Left renal cortex interstitium (tissue), 4 donors: ENCODE measurements at places on chromosomes 2 and 18.

- no peak for DNase-seq
These were observed 166.5 kb upstream of the ALPP start for GRCh38 chr2:232211743-232212686.

- DNase-seq: no peak
These were observed 69.7 kb downstream of the LYPD6 start for GRCh38 chr2:149399934-149400615.

GRCh38 chr2:213104092-213104902, 47.1 kb downstream of the IKZF2 start:
- DNase-seq: no peak

DNA sequence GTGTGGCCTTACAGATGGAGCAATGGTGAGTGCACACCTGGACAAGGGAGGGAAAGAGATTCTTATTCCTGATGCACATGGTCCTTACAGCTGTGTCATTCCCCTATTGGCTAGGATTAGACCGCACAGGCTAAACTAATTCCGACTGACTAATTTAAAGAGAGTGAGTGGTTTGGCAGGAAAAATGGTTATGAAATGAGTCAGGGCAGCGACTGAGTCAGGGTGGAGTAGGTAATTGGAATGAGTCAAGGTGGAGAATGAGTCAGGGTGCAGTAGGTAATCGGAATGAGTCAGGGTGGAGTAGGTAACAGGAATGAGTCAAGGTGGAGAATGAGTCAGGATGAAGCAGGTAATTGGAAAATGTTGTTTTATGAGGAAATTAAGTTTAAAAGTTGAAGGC, 1353.7 kb upstream of the LRRTM1 start:
- no peak for DNase-seq

DNA sequence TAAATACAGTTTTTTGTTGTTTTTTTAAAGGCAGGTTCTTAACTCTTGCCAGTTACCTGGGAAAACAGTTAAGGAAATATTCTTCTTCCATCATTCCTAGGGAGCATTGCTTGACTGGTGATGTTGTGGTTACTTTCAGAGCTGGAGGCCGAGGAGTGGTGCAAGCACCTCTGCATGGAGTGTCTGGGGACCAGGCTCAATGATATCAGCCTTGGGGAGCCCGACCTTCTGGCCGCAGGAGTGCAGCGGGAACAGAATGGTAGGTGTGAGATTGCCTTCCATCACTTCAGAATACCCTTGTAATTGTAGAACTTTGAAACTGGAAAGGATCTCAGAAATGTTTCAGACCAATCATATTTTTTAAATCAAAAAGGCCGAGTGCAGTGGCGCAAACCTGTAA, 270.1 kb downstream of the CD226 start:
- no peak for DNase-seq

DNA sequence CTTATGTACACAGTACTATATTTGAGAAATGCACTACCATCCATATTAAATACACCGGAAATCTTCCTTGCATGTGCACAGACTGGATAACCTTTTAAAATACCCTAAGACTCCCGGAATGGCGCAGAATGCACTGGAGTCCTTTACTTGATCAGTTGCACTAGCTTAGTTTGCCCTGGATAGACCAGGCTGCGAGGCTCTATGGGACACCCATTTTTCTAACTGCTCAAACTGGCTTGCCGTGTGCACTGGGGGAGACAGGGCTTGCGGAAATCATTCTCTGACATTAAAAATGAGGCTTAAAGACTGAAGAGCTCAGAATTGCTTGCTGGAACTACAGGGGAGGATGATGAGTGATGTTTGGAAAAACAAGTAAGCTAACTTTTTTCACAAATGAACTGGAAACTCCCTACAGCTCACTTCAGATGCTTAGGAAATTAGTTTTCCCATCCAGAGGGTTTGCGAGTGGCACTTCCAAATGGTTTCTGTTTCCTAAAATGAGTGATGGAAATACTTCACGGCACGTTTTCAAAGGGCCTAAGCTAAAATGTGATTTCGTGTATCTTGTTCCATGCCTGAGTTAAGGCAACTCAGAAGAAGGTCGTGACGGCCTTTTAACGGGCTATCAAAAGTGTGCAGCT, 2.7 kb downstream of the NCK2 start:
- DNase-seq: no peak

DNA sequence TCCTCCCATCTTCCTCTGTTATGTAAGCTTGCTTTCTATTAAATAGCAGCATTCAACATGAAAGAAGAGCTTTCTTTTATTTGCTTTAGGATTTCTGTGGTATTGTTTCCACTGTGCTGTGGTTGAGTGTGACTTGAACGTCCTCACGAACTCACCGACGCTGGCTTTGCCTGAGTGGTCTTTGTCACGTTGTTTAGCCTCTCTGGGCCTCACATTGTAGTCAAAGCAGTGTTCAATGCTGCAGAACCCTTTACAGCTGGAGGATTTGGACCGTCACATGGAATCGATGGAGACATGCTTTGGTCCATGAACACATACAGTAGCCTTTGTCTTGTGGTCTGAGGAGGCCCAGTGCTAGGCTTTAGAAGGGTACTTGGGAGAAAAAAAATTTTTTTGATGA, 66.3 kb downstream of the TANC1 start:
- DNase-seq: no peak

GRCh38 chr2:203802342-203803052, 65.1 kb upstream of the CTLA4 start:
- no peak for DNase-seq

DNA sequence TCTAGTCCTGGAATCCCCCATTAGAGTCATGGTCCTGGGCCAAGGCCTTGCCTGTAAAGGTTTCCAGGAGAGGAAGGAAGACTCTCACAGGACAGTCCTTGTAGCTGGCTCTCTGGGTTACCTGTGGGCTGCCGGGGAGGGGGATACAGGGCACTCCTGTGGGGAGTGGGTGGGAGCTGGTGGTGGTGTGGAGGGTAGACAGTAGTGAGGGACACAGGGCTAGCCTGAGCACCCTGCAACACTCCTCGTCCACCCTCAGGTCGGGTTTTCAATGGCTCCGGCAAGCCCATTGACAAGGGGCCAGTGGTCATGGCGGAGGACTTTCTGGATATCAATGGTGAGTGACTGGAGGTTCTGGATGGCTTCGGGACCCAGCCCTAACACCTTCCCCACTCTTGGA, 19.7 kb upstream of the ANKRD53 start:
- no peak for DNase-seq

- DNase-seq: no peak
These were observed 270.6 kb upstream of the TANK start for GRCh38 chr2:160889439-160890170.

- no peak for DNase-seq
These were observed 29.9 kb upstream of the NAPG start for GRCh38 chr18:10495936-10496335.

DNA sequence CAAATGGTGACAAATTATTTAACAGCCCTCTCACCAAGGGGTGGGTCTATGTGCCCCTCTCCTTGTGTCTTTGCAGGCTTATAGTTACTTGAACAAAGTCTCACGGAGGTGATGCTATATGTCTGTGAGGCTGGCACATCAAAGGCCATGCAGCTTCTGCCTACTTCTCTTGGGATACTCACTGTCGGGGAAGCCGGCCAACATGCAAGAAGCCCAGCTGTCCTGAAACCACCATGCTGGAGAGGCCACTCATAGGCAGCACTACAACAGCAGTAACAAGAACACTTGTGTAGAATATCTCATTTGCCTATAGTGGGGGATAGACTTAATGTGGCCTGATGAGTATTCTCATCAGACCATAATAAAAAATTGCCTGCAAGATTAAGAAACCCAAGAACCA, 233.7 kb upstream of the NCKAP5 start:
- DNase-seq: no peak

- DNase-seq: no peak
These were observed 11.5 kb upstream of the ALPK2 start for GRCh38 chr18:58640428-58640805.

DNA sequence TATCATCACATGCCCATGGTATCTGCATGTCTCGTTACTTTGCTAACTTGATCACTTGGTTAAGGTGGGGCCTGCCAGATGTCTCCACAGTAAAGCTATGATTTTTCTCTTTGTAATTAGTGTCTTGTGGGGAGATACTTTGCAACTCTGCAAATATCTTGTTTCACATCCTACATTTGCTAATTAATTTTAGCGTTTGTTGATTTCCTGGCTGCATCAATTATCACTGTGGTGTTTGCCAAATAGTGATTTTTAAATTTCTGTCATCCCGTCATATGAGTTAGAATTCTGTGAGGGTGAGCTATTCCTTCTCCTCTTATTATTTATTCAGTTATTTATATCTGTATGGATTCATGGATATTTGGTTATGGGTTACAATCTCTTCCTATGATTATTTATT, 161.4 kb downstream of the FMNL2 start:
- DNase-seq: no peak

- no peak for DNase-seq
These were observed 101.3 kb downstream of the ANKRD44 start for GRCh38 chr2:197209246-197209645.

DNA sequence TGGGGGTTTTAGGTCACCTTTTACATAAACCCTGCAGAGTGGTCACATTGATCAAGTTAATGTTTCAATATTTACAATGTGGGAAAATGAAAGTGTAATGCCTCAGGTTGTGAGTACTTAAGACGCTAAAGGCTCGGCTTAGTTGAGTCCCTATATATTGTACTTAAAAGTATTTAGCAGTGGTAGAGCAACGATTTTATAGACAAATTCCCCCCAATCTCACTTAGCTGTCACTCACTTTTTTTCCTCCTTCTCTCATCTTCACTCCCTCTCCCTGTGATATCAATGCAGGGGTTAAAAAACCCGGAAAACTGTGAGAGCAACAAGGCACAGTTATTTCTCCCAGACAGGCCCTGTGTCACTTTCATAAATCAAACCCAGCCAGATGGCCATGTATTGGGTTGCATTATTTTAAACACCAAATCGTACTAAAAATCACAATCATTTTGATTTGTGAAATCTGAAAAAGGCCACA, 5.4 kb downstream of the POU3F3 start:
- no peak for DNase-seq

GRCh38 chr2:33134086-33134771, 187.5 kb downstream of the LTBP1 start:
- DNase-seq: no peak
